ENCODE measurements at places on chromosomes 4 and X.
A peak's percentile ranks its signal among the peaks of the same experiment; 100 is the strongest.

DNA sequence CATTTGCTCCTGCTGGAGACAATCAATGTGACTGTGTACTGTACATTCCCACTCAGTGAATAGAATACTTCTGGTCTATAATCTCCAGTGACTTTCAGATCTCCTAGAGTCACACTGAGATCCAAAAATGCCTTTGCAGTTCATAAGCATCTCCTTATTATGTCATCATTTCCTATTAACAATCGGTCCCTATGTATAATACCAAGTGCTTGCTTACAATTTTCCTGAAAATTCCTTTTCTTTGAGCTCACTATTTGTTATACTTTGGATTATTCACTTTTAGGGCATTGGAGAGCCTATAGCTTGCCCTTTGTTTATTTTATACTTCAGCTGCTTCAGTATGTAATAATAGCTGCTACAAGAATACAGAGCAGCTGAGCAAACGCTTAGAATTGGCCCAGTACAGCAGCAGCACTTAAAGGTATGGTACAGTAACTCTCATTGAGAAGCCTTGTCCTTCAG is 313.0 kb downstream of the DCTD start:
- DNase-seq = no peak

- DNase-seq = peak; percentile 13
These were observed at the start of gene NHSL2 for GRCh38 chrX:71910643-71910985. Gene NHSL2, plus strand, starts transcription at chrX:71910845.

DNA sequence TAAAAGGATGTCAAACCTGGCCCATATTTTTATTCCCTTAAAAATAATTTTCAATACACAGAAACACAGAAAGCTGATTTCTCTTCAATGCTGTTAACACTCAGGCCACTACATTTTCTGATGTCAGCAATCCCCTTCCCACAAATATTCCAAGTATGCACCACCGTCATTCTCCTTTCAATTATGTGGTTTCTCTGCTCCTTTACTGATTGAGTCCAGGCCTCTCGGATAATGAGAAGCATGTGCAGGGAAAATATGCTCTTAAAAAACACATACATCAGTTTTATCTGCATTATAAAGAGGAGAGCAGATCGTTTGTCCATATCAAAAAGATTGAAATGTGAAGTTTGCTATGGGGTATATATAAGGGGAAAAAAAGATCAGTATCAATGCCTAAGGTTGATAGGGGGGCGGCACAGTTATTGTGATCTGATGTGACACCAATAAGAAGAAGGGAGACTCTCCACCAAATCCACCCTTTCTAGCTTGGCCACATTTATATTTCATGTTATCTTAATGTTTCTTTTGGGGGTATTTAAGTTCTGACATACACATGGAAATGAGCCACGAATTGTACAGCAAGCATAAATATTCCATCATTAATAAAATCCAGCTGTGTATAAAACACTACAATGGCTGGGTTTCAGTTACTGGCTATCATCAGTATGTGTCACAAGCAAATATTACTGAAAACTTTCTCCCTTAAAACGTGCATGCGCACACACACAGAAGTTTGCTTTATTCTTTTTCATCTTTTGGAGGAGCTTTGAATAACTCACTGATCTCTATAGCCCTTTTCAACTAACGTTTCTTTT is 6.4 kb downstream of the AMOT start:
- DNase-seq = no peak

DNA sequence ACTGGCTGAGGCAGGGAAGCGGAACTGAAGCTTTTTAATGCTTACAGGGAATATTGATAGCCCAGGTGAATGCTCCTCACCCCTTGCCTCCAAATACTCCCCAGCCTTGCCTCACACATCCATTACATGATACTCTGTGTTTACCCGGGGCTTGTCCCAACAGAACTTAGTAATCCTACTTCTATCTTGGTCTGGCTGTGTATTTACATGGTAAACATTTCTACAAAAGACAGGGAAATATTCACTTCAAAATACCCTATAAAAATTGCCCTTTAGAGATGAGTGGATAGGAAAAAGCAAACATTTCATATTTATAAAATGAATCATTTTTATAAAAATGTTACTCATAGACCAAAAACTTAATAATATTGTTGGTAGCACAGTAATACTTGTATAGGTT is 120.1 kb downstream of the NHS start:
- DNase-seq = no peak

GRCh38 chrX:71106427-71106826 is at the start of gene CXorf65:
Gene CXorf65, minus strand, starts transcription at chrX:71106740. Its CDS starts 184 bp downstream, at chrX:71106556.
- DNase-seq = peak; percentile 72

- DNase-seq = no peak
These were observed 11.1 kb upstream of the RS1 start for GRCh38 chrX:18682979-18683387.

- peak; percentile 3 for DNase-seq
These were observed 387.5 kb upstream of the PPP1R2C start for GRCh38 chrX:43165343-43165920.

DNA sequence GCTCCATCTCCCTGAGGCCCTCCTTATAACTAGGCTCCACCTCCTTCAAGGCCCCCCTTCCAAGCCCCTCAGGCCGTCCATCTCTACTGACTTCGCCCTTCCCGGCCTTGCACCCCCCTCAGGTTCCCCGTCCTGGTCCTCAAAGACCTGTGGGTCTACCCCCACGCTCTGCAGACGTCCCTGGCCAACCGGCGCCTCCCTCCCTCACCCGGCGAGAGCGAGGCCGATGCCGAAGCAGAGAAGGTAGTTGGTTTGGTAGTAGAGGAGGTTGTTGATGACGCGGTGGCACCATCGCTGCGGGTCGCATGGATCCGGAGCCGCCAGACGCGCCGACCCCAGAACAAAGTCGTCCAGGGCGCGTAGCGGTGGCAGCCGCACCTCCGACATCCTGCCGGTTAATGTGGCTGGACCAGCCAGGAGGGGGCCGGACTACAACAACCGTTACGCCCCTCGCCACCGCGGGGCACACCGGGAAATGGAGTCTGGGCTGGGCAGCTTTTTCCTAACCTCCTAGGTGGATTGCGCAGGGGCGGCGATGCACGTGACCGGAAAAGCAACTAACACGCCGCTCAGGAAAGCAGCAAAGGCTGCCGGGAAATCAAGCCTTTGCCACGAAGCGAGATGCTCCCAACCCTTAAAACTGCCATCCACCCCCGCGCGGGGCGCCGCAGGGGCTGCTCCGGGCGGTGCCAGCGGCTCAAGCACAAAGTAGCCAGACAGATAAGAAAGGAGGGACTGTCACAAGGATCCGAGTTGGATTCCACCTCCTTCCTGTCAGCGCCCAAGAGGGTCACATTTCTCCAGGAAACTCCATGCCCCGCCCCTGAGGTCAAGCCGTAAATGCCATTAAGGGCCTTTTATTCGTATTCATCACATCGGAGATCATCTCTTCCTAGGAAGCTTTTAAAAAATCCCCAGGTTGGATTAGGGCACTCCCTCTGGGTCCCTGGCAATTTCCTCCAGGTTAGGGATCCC is at the start of gene PRAF2:
Gene PRAF2 (minus strand): TSS at position 402 of the 975 bp plus-strand sequence. CDS start 15 bp downstream, at position 387.
- peak; percentile 93 for DNase-seq

DNA sequence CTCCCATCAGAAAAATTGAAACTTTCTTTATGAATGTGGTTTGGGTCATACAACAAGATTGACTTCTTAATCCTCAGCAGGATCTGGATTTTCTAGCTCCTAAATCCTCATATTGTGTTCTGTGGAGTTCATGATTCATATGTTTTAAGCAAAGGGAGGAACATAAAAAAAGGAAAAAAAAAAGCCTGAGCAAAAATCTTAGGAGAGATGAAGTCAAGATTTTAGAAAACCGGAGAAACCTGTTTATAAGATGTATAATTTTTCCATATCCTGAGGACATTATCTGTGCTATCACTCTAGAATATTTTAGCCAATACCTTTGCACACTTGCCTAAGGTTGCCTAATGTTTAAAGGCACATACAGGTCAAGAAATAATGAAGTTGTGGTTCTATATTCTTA is 7.0 kb upstream of the EREG start:
- no peak for DNase-seq

GRCh38 chr4:28082686-28083390 is 1222.2 kb downstream of the STIM2 start:
- DNase-seq = no peak

DNA sequence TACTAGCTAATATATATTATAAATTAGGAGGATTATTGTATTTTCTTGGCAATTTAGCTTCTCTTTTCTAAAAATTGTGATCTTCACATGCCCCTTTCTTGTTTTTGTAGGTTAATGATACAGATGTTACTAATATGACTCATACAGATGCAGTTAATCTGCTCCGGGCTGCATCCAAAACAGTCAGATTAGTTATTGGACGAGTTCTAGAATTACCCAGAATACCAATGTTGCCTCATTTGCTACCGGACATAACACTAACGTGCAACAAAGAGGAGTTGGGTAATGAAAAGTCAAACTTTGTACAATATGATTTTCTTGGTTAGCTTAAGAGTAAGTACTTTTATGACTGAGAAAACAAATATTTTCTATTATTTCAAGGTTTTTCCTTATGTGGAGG is 74.1 kb downstream of the SLC10A6 start:
- DNase-seq = no peak

GRCh38 chr4:173919196-173919595 is 364.3 kb downstream of the FBXO8 start:
- no peak for DNase-seq

DNA sequence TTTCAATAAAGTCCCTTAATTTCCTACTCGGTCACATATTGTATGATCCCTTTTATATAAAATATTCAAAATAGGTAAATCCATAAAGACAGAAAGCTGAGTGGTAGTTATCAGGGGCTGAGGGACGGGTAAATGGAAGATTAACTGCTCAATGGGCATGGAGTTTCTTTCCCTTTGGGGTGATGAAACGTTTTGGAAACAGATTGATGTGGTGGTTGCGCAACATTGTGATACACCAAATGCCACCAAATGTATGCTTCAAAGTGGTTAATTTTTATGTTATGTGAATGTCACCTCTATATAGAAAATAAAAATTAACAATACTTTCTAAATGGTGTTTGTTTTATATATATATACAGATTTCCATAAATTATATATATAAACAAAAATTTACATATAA is 15.0 kb upstream of the MAOB start:
- DNase-seq = no peak

DNA sequence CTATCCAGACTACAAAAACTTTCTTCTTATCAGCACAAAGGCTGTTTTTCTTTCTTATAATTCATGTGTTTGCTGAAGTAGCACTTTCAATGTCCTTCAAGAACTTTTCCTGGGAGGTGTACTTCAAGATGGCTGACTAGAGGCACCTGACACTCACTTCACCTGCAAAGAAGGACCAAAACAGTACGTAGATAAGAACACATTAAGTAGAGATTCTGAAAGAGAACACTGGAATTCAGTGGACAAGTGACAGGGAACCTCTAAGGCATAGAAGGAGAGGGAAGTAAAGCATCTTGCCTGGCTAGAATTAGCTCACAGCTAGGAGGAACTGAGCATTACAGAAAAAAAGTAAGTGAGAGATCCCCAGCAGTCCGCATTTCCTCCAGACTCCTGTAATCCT is 21.7 kb upstream of the BMP15 start:
- no peak for DNase-seq

DNA sequence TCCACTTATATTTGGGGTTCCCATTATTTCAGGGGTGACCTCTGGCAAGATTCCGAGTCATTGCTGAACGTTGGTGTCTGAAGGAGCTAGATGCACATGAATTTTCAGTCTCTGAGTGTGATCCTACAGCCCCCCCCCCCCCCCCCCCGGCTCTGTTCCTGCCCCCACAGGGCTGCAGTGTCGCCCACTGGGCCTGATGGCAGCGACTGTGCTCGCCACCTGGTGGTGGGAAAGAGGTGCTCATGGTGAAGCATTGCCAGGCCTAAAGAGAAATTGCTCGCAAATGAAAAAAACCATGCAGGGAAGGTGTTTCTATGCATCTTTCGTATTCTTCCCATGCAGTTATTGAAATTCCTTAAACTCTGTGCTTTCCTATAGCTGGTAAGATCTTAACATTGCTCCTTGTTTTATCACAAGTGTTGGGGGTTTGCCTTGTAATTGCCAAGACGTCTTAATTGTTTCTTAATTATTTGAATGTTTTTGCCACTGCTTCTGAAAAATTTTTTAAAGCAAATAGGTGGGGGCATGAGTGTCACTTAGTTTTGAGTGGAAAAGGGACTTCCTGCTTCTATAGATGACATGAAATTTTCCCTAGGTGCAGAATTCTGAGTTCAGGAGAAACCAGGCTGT is 63.2 kb downstream of the CLDN22 start:
- DNase-seq = peak; percentile 55

GRCh38 chrX:56618323-56618722 is 54.9 kb downstream of the UBQLN2 start:
- DNase-seq = no peak

GRCh38 chr4:80459918-80460473 is 124.5 kb downstream of the CFAP299 start:
- DNase-seq = no peak
